SK-N-DZ (cell line): ENCODE measurements at places on chromosomes 5 and 9.

DNA sequence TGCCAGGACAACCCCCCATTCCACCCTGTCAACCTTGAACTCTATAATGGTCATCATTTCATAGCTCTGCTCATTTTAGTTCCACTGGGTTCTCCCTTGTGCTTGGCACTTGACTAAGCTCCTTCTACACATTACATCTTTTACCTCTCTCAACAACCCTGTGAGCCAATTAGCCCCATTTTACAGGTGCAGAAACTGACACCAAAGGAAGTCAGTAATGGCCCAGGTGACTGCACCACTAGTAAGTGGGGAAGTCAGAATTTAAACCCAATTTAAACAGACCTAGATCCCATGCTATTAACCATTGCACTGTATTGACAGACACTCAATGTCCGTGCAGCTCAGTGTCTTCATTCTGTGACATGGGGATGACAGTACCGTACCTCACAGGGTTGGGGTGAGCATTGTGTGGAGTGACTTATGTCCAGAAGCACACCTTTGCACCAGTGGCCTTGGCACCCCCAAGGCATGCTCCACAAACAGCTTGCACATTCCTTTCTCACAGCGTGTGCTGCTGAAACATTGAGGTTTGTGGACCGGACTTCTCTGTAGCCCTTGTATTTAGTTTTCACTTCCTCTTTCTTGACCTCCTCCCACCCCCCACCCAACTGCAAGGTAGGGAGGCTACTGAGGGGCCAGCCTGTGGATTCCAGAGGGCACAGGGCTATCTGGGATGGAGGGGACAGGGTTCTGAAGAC, 23.1 kb downstream of the IRF1 start:
- no peak for DNase-seq

DNA sequence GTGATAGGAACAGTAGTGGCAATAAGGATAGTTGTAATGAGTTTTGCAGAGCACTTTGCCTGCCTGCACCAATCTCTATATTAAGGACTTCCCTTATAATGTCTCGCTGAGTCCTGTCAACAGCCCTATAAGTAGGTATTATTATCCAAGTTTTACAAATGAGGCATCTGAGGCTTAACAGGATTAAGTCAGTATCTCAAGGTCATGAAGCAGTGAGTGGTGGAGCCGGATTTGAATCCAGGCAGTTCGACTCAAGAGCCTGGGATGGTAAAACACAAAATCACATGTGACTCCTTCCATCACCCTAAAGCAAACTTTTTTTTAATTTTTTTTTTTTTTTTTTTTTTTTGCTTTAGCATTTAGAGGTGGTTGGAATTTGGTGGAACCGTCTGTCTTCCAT, 59.0 kb upstream of the RARS1 start:
- DNase-seq: no peak

- no peak for DNase-seq
Measured at GRCh38 chr5:142408981-142409481, 84.2 kb upstream of the SPRY4 start.

GRCh38 chr5:107040907-107041306, 629.8 kb downstream of the EFNA5 start:
- peak; percentile 84 for DNase-seq

- no peak for DNase-seq
Measured at GRCh38 chr5:80960531-80961375, 590 bp downstream of the RASGRF2 start.

DNA sequence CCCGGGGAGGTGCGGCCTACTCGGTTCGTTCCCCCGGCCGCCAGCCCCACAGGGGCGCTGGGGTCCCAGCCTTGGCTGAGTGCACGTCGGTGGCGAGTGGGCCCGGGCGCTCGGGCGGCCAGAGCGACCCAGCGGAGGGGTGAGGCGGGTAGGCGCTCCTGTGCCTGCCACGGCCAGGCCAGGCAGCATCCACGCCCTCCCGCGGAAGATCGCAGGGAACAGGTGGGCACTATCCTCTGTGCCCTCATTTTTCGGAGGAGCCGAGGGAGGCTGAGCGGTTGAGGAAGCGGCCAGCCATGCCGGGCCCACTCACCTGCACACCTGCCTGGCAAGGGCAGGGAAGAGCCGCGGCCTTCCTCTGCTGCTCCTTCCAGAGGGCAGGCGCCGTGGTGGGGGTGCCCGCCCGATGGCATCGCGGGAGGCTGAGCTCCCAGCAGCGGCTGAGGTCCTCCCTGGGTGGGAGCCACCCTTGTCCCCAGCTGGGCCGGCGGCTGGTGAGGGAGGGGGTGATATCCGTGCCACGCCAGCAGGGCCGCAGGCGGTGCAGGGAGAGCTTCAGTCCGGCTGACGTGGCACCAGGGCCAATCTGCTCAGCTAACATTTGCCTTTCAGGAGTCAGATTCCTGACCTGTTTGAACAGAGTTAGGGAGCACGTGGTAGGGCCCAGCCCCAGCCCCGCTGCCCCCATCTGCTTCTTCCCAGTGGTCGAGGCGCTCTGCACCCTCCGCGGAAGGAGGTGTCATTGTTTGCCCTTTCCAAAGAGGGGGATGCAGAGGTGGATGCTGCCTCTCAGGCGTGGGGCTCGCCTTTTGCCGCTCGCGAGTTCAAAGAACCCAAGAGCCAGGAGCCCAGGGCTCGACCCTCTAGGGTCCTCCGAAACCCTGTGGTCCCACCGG, 1.6 kb upstream of the SEC16A start:
- no peak for DNase-seq

GRCh38 chr9:100071271-100071670, 27.5 kb downstream of the ERP44 start:
- no peak for DNase-seq

DNA sequence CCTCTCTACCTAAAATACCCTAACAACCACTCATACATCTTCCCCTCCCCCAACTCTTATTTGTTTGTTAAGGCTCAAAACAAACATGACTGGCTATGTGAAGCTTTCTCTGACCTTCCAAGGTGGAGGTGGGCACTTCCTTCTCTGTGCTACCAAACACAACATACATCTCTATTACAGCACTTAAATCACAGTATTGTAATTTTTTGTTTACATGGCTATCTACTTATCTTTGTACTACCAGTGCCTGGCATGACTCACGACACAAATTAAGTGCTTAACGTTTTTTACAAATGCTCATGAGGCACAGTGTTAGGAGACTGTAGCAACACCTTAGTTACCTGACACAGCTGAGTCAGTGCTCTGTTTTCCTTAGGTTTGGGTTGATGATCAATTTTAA, 18.6 kb downstream of the HOMER1 start:
- DNase-seq: no peak

- DNase-seq: peak; percentile 20
Measured at GRCh38 chr5:128974567-128974966, 9.3 kb downstream of the SLC27A6 start.

- DNase-seq: no peak
Measured at GRCh38 chr5:111075520-111075919, 4.0 kb downstream of the TSLP start.

GRCh38 chr9:37798677-37799076, 1.9 kb upstream of the DCAF10 start:
- no peak for DNase-seq

- no peak for DNase-seq
Measured at GRCh38 chr9:104075801-104076753, 18.0 kb upstream of the SMC2 start.

- DNase-seq: no peak
Measured at GRCh38 chr5:33649549-33650482, 209.1 kb downstream of the TARS1 start.

DNA sequence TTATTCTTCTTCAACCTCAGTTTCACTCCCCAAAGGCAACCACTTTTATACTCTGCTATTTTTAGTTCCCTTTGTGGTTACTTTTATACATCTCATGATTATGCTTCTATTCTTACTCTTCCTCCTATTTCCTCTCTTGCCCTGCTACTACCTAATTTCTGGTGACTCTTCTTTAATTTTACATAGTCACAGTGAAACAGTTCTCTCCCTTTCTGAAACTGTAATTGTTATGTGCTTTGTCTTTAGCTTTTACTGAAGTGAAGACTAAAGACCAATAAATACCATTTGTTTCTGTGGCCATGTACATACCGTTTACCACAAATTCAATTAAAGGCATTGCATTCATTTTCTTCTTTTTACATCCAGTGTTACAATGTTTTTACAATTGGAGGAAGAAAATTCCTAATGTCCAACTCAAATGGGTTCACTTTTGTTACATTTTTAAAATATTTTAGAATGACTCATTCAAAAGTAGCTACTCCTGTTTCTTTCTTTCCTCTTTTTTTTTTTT, 410.6 kb downstream of the PSAT1 start:
- no peak for DNase-seq
